ENCODE measurements at places on chromosomes 6 and 20.

- DNase-seq, result no peak
Measured at GRCh38 chr6:137133122-137133521, 40.3 kb downstream of the IL22RA2 start.

- peak; percentile 11 for DNase-seq
Measured at GRCh38 chr6:48628316-48628715, 517.3 kb upstream of the PTCHD4 start.

DNA sequence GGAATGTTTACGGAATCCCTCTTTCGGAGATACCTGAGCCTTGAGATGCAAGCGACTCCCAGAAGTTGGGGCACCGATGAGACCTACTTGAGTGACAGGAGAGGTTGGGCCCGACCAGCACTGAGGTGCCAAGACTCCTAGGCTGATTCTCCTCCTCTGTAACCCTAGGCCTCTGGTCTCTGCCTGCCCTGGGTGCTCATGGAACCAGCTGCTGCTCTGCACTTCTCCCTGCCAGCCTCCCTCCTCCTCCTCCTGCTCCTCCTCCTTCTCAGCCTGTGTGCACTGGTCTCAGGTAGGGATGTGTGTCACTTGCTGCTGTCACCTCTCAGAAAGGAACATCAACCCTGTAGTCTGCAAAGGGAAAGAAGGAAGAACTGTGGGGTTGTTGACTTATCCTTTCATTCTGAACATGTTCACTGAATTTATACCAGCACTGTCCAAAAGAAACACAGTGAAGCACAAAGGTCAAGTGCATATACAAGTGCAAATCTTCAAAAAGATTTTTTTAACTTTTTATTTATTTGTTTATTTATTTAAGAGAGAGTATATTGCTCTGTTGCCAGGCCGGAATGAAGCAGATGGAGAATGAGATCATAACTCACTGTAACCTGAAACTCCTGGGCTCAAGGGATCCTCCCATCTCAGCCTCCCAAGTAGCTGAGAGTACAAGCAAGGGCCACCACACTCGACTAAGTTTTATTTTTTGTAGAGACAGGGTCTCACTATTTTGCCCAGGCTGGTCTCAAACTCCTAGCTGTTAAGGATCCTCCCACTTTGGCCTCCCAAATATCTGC, 913 bp downstream of the BTN2A2 start:
- no peak for DNase-seq

DNA sequence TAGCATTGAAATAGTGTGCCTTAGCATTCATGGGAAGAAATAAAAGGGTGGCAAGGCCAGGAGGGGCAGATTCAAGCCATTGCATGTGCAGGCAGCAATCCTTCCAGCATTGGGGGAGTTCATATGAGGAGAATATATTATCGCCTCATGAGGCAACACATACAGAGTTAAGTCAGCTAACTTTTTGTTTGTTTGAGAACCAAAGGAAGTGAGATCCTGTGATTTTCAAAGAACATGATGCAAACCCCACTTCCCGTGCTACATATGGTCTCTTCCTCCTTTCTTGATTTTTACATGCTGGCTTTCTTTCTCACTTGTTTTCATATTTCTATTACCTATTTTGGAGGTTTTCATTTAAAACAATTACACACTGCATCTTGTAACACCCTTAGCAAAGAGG, 579.7 kb upstream of the ARID1B start:
- no peak for DNase-seq

DNA sequence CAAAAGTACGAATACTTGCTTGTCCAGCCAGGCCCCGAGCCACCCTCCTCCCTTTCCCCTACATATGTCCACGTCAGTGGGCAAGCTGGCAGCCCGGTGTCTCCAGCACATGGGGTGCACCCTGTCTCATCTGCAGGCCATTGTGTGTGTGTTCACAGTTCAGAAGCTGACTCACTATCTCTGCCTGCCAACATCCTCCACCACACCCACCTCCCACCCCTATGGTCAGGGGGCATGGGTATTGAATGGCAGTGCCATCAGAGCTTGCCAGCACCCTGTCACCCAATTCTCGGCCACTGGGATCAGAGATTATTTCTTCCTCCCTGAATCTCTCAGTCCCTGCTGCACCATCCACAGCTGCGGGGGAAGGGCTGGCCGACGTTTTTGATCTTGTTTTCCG, 195.7 kb downstream of the FARS2 start:
- no peak for DNase-seq

DNA sequence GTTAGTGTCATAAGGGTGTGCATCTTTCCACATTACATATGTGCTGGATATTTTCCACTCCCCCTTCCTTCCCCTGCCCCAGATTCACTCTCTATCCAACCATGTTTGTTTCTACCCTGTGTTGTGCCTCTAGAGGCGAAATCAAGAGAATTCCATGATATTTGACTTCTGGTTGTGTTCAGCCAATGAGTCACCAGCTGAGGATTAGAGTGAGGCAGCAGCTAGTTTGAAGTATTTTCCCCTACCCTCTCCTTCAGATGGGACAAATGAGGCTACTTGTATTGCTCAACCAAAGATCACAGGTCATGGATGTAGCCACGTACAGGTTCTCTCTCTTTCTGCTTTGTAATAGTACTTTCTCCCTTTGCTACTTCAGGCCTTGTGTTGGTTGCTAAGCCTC, 24.5 kb upstream of the OR2J2 start:
- no peak for DNase-seq

GRCh38 chr6:158061709-158062461, 80.2 kb downstream of the SYNJ2 start:
- no peak for DNase-seq

GRCh38 chr20:53890443-53891305, 179.7 kb downstream of the BCAS1 start:
- no peak for DNase-seq

DNA sequence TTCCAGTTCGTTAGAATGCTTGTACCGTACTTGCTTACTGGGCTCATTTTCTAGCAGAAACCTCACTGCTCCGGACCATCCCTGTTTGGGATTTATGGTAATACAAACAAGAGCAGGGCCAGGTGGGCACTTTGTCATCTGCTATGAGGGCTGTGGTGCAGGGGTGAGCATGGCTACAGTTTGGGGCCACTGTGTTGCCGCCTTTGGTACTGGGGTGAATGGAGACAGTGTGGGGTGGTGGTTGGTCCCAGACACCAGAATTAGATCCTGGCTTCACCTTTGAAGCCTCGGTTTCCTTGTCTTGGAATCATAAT, 95.0 kb downstream of the TOX2 start:
- DNase-seq, result no peak

- no peak for DNase-seq
Measured at GRCh38 chr6:36389353-36389752, 1.9 kb upstream of the ETV7 start.

DNA sequence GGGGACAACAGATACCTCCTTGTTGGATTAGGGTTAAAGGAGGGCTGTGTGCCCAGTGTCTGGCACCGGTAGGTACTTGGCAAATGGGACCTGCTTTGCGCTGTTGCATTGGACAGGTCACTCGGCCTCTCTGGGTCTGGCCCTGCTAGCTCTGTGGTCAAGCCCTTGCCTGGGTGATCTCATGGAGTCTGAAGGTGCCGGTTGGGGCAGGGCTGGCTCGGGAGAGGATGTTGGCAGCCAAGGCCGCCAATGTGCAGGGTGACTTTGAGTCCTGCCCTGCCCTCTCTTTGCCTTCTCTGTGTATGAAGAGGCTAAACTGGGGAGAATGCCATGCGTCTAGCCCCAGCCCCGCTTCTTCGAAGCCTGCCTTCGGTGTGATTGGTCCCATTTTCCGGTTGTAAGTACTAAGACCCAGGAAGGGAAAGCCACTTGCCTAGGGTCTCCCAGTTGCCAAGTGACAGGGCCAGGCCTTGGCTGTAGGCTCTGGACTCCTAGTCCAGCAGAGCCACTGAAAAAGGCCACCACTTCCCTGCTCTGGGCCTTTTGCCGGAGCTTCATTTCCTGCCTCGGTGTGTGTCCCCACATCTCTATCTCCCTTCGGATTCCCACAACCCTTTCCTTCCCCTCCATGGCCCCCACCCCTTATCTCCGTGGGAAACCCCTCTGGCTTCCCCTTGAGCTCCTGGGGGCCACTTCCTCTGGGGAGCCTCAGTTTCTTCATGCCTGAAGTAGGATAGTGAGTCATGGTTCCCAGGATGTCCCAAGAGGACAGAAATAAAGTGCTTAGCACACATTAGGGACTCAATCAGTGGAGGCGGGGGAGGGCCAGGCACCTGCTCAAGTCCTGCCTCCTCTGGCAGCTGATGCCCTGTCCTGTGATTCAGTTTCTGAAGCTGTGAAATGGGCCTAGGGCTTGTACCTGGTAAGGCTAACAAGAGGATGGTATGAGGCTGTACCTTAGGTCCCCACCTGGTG, 3.9 kb downstream of the SRC start:
- DNase-seq, result no peak

- DNase-seq, result no peak
Measured at GRCh38 chr20:3843490-3843889, 3.1 kb upstream of the MAVS start.

DNA sequence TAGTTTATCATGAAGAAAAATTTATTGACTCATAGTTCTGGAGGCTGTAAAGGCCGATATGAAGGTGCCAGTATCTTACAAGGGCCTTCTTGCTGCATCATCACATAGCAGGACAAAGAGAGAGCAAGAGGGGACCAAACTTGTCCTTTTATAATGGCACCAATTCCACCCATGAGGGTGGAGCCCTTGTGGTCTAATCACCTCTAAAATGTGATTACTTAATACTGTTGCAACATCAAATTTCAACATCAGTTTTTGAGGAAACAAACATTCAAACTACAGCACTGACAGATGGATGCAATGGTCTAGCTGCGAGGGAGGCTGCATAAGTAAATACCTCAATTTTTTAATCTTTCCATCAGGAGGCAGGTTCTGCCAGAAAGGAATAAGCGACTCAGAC, 76.7 kb upstream of the LAMA2 start:
- no peak for DNase-seq

GRCh38 chr6:112979830-112980229, 632.7 kb downstream of the RFPL4B start:
- DNase-seq, result no peak

- no peak for DNase-seq
Measured at GRCh38 chr6:46468403-46469010, 22.7 kb downstream of the RCAN2 start.

DNA sequence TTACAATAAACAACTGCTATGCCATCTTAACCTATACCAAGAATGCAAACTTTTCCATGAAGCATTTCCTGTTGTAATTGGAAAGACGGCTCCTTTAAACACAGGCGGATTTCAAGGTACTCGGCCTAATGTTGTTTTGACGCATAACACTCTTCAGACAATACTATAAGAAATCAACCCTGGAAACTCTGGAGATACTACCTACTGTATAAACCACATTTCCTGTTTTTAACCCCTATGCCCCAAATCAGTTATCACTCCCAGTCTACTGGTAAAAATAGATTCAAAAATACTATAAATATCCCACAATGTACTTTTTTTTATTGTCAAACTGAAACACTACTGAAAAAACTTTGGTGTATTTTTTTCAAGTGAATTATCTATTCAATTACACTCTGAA, 118.1 kb downstream of the IRF4 start:
- no peak for DNase-seq

GRCh38 chr6:15365273-15365687, 119.4 kb downstream of the JARID2 start:
- peak; percentile 27 for DNase-seq

DNA sequence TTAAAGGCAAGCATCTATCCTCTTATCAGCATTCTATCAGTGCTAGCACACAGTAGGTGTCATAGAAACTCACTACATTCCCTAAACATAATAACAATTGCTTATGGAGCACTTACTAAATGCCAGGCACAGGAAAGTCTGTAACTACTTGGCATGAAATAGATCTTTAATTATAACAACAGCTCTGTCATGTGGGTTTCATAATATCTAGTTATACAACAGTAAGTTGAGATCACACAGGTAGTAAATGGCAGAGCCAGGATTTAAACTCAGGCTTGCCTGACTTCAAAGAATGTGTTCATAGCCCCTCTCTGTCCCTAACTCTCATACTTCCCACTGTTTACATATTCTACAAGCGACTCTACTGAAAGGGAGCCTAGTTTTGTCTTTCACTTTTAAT, 66.0 kb upstream of the ENPP5 start:
- no peak for DNase-seq

GRCh38 chr6:33318426-33319073, 1.0 kb upstream of the ZBTB22 start:
- no peak for DNase-seq

- DNase-seq, result no peak
Measured at GRCh38 chr6:133016631-133017030, 202.3 kb downstream of the RPS12 start.

DNA sequence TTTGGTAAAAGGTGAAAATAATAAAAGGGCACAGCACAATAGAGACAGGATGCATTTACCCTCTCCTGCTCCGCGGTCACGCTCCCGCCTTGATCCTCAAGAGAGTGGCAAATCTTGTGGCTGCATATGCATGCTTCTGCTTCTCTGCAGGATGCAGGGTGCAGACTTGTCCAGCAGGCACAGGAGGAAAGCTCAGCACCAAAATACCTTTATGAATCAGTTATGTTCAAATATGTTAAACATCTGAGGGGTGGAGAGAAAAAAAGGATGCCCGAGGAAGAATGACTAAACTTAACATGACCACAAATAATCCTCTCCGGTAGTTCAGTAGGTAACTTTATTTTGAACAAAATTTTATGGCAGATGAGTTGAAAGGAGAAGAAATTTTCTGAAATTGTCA, 366.1 kb upstream of the SOX4 start:
- DNase-seq, result no peak
